ENCODE measurements at places on chromosomes 4 and X.

GRCh38 chr4:150890246-150890645, 124.8 kb downstream of the LRBA start:
- H3K4me3 ChIP-seq = no peak overlapping the region
- peaks cover 51% of the 10 kb centered on the region for H3K36me3 ChIP-seq
- no peak overlapping the region for H3K27ac ChIP-seq

- no peak overlapping the region for H3K27ac ChIP-seq
- no peaks in the 10 kb centered on the region for H3K36me3 ChIP-seq
- H3K4me1 ChIP-seq = no peaks in the 10 kb centered on the region
- no peak for DNase-seq
- peaks cover 3% of the 10 kb centered on the region for H3K27me3 ChIP-seq
- H3K4me3 ChIP-seq = no peak overlapping the region
Observed at GRCh38 chrX:134969726-134970125, 21.1 kb upstream of the SMIM10 start.

- no peaks in the 10 kb centered on the region for H3K36me3 ChIP-seq
- H3K27me3 ChIP-seq = no peaks in the 10 kb centered on the region
- no peak for DNase-seq
- H3K27ac ChIP-seq = no peak overlapping the region
Observed at GRCh38 chrX:128862557-128862956, 660.7 kb downstream of the SMARCA1 start.

DNA sequence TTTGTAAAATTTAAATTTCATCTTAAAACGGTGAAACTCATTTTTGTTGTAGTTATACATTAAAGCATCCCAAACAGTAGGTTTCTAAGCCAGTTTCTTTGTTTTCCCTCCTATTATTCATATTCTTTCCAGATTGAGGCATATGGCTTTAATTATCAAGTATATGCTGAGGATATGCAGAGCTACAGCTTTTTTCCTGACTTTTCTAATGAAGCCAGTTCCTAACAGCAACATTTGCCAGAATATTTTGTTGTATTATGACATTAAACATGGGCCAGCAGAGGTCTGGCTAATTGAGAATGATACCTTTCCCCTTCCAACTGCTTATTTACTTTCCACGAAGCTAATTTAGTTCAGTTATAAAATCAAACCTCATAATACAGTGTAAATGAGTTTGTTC, 75.3 kb downstream of the SLIT2 start:
- no peak overlapping the region for H3K27ac ChIP-seq
- no peaks in the 10 kb centered on the region for H3K36me3 ChIP-seq
- no peak overlapping the region for H3K4me3 ChIP-seq
- no peaks in the 10 kb centered on the region for H3K27me3 ChIP-seq

GRCh38 chr4:34492414-34492813, 1751.9 kb downstream of the ARAP2 start:
- H3K4me3 ChIP-seq = no peak overlapping the region
- H3K27ac ChIP-seq = no peak overlapping the region
- H3K4me1 ChIP-seq = no peaks in the 10 kb centered on the region
- no peaks in the 10 kb centered on the region for H3K27me3 ChIP-seq

- H3K36me3 ChIP-seq = no peaks in the 10 kb centered on the region
Observed at GRCh38 chr4:184887333-184887732, 61.6 kb upstream of the ACSL1 start.

GRCh38 chrX:46643636-46644035, 70.1 kb downstream of the CHST7 start:
- H3K27ac ChIP-seq = peak overlapping the region; percentile 59

GRCh38 chr4:48180234-48180633, 46.2 kb upstream of the TXK start:
- peaks cover 6% of the 10 kb centered on the region for H3K36me3 ChIP-seq
- no peak overlapping the region for H3K27ac ChIP-seq
- no peak for DNase-seq
- no peak overlapping the region for H3K4me3 ChIP-seq

- no peaks in the 10 kb centered on the region for H3K27me3 ChIP-seq
- DNase-seq = no peak
- H3K36me3 ChIP-seq = peaks cover 2% of the 10 kb centered on the region
Observed at GRCh38 chr4:139014371-139015268, 961 bp upstream of the NOCT start.

DNA sequence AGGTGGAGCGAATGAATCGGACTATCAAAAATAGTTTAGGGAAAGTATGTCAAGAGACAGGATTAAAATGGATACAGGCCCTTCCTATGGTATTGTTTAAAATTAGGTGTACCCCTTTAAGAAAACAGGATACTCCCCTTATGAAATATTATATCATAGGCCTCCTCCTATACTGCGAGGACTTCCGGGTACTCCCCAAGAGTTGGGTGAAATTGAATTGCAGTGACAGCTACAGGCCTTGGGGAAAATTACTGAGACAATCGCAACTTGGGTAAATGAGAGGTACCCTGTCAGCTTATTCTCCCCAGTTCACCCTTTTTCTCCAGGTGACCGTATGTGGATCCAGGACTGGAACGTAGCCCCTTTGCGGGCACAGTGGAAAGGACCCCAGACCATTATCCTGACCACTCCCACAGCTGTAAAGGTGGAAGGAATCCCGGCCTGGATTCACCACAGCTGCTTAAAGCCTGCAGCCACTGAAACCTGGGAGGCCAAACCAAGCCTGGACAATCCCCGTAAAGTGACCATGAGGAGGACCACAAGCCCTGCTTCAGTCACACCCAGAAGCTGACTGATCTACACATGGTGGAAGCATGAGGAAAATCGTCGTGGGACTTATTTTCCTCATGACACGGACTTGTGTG, 1138.1 kb downstream of the ARAP2 start:
- no peaks in the 10 kb centered on the region for H3K4me1 ChIP-seq
- no peaks in the 10 kb centered on the region for H3K36me3 ChIP-seq
- no peak for DNase-seq
- no peak overlapping the region for H3K27ac ChIP-seq

GRCh38 chr4:24240655-24241054, 343.7 kb downstream of the DHX15 start:
- no peak overlapping the region for H3K4me3 ChIP-seq
- H3K36me3 ChIP-seq = no peaks in the 10 kb centered on the region
- H3K27ac ChIP-seq = no peak overlapping the region

GRCh38 chr4:128454881-128455280, 167.3 kb upstream of the PGRMC2 start:
- H3K4me1 ChIP-seq = peaks cover 8% of the 10 kb centered on the region
- H3K27me3 ChIP-seq = peaks cover 6% of the 10 kb centered on the region
- no peak overlapping the region for H3K27ac ChIP-seq
- no peak for DNase-seq
- no peak overlapping the region for H3K4me3 ChIP-seq
- H3K36me3 ChIP-seq = no peaks in the 10 kb centered on the region

DNA sequence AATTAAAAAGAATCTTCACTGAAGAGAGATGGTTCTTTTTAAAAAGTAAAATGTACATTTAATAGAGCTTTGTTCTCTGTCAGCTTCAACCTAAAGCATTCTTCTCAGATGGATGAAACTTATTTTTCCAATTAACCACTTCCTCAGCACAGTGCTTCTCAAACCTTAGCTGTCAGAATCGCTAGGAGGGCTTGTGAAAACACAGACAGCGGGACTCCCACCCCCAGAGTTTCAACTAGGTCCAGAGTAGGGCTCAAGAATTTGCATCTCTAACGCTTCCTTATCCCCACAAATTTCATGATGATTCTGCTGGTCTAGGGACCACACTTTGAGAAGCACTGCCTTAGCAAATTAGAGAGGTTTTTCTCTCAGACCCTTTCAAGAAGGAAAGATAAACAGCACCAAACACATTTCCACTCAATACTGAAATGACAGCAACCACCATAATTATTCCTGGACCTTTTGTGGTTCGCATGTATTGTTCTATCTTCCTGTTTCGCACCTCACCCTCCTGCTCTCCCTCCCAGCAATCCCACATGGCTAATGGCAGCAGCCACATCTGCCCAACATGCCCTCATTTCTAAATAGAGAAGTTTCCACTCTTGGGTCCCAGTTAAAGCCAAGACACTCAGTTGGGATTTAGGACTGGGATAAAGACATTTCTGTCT, 73.2 kb downstream of the ZNF827 start:
- no peaks in the 10 kb centered on the region for H3K27me3 ChIP-seq
- no peak for DNase-seq
- peaks cover 26% of the 10 kb centered on the region for H3K36me3 ChIP-seq
- no peak overlapping the region for H3K4me3 ChIP-seq
- H3K27ac ChIP-seq = no peak overlapping the region

DNA sequence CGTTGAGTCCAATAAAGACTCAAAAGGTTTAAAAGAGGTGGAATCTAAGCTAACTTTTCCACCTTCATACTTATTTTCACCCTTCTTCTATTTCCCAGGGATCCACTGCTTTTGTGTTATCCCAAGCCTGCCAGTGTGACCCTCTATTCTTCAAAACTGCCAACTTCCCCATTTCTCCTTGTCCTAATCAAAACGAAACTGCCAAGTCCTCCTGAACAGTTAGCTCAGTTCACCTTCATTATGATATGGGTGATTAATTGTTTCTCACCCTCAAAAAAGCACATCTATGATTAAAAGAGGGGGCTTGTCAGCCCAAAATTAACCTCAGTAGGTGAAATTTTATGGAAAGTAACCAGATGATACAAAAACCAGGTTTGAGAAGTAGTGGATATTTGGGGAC, 108.4 kb downstream of the GUCY2F start:
- no peaks in the 10 kb centered on the region for H3K4me1 ChIP-seq
- H3K4me3 ChIP-seq = no peak overlapping the region
- H3K27ac ChIP-seq = no peak overlapping the region
- DNase-seq = no peak
- H3K27me3 ChIP-seq = no peaks in the 10 kb centered on the region
- no peaks in the 10 kb centered on the region for H3K36me3 ChIP-seq

- H3K4me1 ChIP-seq = peaks cover 50% of the 10 kb centered on the region
- peaks cover 29% of the 10 kb centered on the region for H3K36me3 ChIP-seq
- H3K27me3 ChIP-seq = peaks cover 3% of the 10 kb centered on the region
- H3K4me3 ChIP-seq = peak overlapping the region; percentile 99
- H3K27ac ChIP-seq = peak overlapping the region; percentile 99
Observed at GRCh38 chr4:68348577-68348976, 1.3 kb downstream of the YTHDC1 start.

GRCh38 chr4:118033148-118034052, 886 bp upstream of the NDST3 start:
- no peak overlapping the region for H3K4me3 ChIP-seq
- DNase-seq = no peak
- peaks cover 4% of the 10 kb centered on the region for H3K4me1 ChIP-seq
- H3K27me3 ChIP-seq = peaks cover 28% of the 10 kb centered on the region
- H3K27ac ChIP-seq = no peak overlapping the region
- no peaks in the 10 kb centered on the region for H3K36me3 ChIP-seq

DNA sequence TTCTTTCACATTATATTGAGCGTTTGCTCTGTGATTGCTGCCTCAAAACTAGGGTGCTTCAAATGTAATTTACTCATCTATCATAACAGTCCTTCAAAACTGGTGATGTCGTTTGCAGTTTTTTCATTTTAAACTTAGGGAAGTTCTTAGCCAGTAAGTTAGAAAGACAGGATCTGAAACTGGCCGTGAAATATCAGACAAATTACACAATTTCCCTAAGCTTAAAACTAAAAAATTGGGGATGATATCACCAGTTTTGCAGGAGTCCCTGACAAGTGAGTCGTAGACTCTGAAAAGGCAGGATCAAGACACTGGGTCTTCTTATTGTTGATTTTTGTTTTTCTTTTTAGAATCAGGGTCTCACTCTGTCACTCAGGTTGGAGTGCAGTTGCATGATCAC, 44.8 kb downstream of the MOB1B start:
- H3K4me1 ChIP-seq = peaks cover 46% of the 10 kb centered on the region
- H3K36me3 ChIP-seq = no peaks in the 10 kb centered on the region
- no peaks in the 10 kb centered on the region for H3K27me3 ChIP-seq
- DNase-seq = no peak
- no peak overlapping the region for H3K27ac ChIP-seq

DNA sequence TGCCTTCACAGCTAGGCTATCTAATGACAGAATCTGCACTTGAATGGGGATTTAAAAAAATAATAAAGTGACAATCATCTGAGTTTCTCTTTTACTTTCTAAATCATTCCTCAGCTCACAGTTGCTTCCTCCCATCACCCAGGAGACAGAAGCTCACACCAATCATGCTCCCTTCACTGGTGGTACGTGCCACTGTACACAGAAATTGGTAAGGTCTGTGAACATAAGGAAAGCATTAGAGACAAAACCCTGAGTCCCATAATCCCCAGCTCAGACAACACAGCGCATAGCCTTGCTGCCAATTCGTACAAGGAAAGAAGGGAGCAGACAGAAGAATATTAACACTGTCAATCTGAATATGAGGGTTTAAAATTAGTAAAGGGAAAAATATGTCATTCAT, 133.1 kb downstream of the IDS start:
- no peak for DNase-seq
- no peaks in the 10 kb centered on the region for H3K4me1 ChIP-seq
- no peak overlapping the region for H3K27ac ChIP-seq
- H3K4me3 ChIP-seq = no peak overlapping the region
- H3K36me3 ChIP-seq = no peaks in the 10 kb centered on the region
- no peaks in the 10 kb centered on the region for H3K27me3 ChIP-seq

DNA sequence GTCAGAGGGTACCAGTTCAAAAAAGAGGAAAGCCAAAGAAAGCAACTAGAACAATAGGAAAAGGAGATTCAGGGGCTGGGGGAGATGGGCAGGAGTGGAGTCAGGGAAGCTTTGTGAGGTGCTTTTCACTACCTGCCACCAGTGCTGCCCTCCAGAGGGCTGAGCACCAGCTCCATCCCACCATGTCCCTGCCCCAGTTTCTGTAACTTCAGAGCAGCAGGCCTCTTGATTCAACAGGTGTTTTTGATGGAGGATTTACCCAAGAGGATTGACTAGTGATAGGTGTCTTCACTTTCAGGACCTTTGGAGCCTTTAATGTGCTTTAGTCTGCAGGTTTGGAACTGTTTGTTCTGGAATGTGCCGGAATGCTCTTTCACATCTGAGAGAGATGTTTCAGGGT, 12.1 kb downstream of the KIT start:
- DNase-seq = no peak
- H3K27me3 ChIP-seq = peaks cover 10% of the 10 kb centered on the region
- no peak overlapping the region for H3K4me3 ChIP-seq

GRCh38 chrX:74774988-74775387, 150.3 kb downstream of the NEXMIF start:
- H3K4me3 ChIP-seq = no peak overlapping the region
- no peaks in the 10 kb centered on the region for H3K27me3 ChIP-seq
- no peak for DNase-seq
- no peaks in the 10 kb centered on the region for H3K36me3 ChIP-seq

DNA sequence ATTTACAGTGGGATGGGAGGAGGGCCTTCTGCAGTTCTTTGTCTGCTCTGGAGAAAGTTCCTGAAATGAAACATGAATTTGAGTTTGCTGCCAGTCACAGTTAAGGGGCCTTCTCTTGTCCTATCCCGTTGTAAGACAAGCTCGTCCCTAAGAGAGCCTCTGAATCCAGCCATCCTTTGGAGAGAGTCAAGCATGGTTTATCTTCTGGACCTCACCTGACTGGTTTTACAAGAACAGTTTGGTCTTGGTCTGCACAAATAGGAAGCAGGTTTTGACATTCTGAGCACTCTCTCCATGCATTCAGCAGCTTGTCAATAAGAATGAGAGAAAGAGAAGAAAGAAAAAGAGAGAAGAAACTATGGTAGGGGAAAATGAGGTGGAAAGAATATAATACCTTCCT, 20.4 kb upstream of the TENM3 start:
- H3K27me3 ChIP-seq = no peaks in the 10 kb centered on the region
- no peaks in the 10 kb centered on the region for H3K36me3 ChIP-seq

GRCh38 chr4:93983140-93983539, 154.6 kb downstream of the ATOH1 start:
- no peaks in the 10 kb centered on the region for H3K4me1 ChIP-seq
- H3K4me3 ChIP-seq = no peak overlapping the region
- no peaks in the 10 kb centered on the region for H3K27me3 ChIP-seq
- H3K27ac ChIP-seq = no peak overlapping the region
- no peak for DNase-seq

- no peak for DNase-seq
- no peaks in the 10 kb centered on the region for H3K27me3 ChIP-seq
- no peak overlapping the region for H3K27ac ChIP-seq
- no peaks in the 10 kb centered on the region for H3K36me3 ChIP-seq
- H3K4me1 ChIP-seq = no peaks in the 10 kb centered on the region
- no peak overlapping the region for H3K4me3 ChIP-seq
Observed at GRCh38 chr4:30295652-30296051, 424.5 kb upstream of the PCDH7 start.
